ENCODE measurements at places on chromosomes 2 and 18. TPM values are rescaled to one million over a fixed set of nuclear protein-coding genes. Genes with fewer than 3 reads are reported as not detected.
A peak's percentile ranks its signal among the peaks of the same experiment; 100 is the strongest.

- DNase-seq = peak; percentile 19
These were observed 26.9 kb downstream of the C18orf63 start for GRCh38 chr18:74342416-74343043.

GRCh38 chr18:50279752-50280151 is 1.6 kb downstream of the MBD1 start:
- DNase-seq = no peak

DNA sequence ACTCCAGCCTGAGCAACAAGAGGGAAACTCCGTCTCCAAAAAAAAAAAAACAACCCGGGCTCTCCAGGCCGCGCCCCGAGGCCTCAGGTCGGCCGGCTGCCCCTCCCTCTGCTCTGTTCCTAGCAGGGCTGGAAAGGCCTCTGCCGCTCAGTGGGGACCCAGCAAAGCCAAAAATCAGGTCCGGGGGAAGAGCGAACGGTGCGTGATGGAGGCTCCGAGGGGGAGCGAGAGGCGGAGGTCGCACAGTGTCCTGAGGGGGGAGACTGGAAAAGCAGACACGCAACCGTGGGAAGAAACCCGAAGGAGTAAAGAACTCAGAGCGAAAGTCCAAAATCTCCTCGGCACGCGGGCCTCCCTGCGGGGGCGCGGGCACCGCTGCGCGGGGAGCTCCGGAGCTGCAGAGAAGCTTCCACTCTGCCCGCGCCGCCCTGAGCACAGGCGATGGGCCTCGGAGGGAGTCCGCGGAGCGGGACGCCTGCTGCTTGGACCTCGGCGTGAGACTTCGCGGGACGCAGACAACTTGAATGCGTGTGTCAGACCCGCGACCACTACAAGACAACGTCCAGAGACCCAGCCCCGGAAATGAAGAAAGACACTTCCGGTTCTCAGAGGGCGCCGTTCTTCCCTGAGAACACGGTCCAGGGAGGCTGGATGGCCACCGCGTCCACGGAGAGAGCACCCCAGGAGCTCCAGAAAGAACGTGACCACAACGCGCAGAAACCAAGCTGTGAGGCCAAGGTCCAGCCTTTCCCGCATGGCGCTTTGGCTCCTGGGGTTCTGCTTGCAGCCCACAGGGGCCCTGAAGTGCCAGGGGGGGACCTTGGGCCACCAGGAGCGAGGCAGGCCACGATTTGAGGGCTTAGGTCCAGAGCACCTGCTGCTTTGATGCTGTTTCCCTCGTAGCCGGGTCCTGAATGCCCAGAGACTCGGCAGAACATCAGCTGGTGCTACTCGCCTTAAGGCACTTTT is 219.8 kb downstream of the DPP10 start:
- no peak for DNase-seq

DNA sequence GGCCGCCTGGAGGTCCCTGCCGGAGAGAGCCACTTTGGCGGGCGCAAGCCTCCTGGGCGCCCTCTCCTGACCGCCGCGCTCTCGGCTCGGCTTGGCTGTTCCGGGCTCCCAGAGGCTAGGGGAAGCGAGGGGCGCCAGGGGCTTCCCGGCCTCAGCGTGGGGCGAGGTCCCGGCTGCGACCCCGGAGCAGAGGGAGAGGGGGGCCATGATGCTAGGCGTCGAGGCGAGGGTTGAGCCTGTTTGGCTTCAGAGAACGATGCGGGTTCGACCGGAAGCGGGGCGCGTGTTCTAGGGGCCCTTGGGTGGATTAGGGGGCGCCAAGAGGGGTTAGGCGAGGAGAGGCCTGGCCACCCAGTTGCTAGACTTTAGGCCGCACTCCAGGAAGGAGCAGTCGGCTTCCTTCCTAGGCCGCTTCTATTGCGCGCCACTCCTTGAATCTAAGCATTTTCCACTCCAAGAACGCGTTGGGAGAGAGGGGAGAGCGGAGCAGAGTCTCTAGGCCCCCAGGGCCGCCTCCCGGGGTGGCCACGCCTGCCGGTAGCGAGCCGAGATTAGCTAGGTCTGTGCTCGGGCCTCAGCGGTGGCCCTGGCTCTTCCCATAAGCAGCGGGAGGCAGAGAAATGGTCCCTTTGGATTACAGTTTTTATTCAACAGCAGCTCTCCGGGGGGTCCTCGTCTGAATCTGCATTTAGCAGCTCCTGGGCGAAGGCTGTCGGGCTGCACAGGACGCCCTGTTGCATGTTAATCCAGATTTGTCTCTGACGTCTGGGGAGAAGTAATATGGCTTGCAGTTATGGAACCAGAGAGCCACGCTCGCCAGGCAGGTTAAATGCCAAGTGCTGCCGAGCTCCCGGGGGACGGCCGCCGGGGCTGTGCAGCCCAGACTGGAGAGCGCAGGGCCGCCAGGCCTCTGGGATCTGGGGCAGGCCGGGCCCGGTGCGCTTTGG is 11.3 kb downstream of the MEIS1 start:
- DNase-seq = no peak

GRCh38 chr18:5884375-5884774 is 10.9 kb downstream of the TMEM200C start:
- no peak for DNase-seq

GRCh38 chr2:143617803-143618415 is 488.7 kb downstream of the ARHGAP15 start:
- no peak for DNase-seq

- DNase-seq = no peak
These were observed 30.6 kb upstream of the AP1S3 start for GRCh38 chr2:223868005-223868404.

The AGXT gene
- total RNA-seq = 3.0 TPM

DNA sequence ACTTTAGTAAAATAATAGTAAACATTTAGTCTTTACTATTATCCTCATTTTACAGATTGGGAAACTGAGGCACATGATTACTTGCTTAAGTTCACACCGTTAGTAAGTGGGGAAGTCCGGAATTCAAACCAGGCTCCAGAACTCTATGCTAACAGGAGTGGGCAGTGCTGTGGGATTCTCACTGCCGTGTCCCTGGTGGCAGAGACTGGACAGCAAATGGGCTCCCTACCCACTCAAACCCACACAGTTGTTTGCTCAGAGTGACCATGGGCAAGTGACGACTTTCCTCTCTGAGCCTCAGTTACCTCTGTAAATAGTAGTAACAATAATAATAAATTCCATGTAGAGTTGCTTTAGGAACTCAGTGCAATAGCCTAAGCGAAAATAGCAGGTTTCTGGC is 24.0 kb downstream of the MAIP1 start:
- no peak for DNase-seq

Measured in left colon (tissue), 2 donors.